ENCODE measurements at places on chromosomes 3 and 15. TPM values are rescaled to one million over a fixed set of nuclear protein-coding genes. Genes with fewer than 3 reads are reported as not detected.

APBA2 gene
- 5.9 TPM for polyA plus RNA-seq

FETUB gene
- 0.26 TPM for polyA plus RNA-seq

TRH gene
- 0.10 TPM for polyA plus RNA-seq

CCR9 gene
- not detected for polyA plus RNA-seq

SLC27A2 gene
- 2.1 TPM for polyA plus RNA-seq

SNX22 gene
- 3.7 TPM for polyA plus RNA-seq

CTXN2 gene
- 0.10 TPM for polyA plus RNA-seq

CACNA2D2 gene
- 4.7 TPM for polyA plus RNA-seq

POU1F1 gene
- polyA plus RNA-seq: not detected

RFT1 gene
- polyA plus RNA-seq: 11.3 TPM

ITIH1 gene
- polyA plus RNA-seq: not detected

PPIB gene
- polyA plus RNA-seq: 887 TPM

ALPK3 gene
- polyA plus RNA-seq: 3.7 TPM

CAMK2N2 gene
- polyA plus RNA-seq: 0.63 TPM

SEMA3F gene
- polyA plus RNA-seq: 2.8 TPM

TP63 gene
- 0.30 TPM for polyA plus RNA-seq

DUOX1 gene
- 0.73 TPM for polyA plus RNA-seq

MAP1A gene
- polyA plus RNA-seq: 0.85 TPM

NR2E3 gene
- polyA plus RNA-seq: 0.83 TPM

KIF7 gene
- 4.6 TPM for polyA plus RNA-seq

ANKRD34C gene
- not detected for polyA plus RNA-seq

LRRC2 gene
- 4.0 TPM for polyA plus RNA-seq
